ENCODE measurements at places on chromosomes 2 and 18. TPM values are rescaled to one million over a fixed set of nuclear protein-coding genes. Genes with fewer than 3 reads are reported as not detected.

GRCh38 chr2:119136093-119136492 is 22.5 kb downstream of the C1QL2 start:
- DNase-seq: no peak

- no peak for DNase-seq
Observed at GRCh38 chr2:102470168-102470567, 2.9 kb upstream of the SLC9A4 start.

The CDH19 gene
- total RNA-seq: not detected

The MDH1B gene
- total RNA-seq: 3.7 TPM

The ABCG5 gene
- total RNA-seq: not detected

The CCDC195 gene
- total RNA-seq: not detected
